Upper lobe of right lung (tissue), 1 donor: ENCODE measurements at places on chromosomes 13 and 19. TPM values are rescaled to one million over a fixed set of nuclear protein-coding genes. Genes with fewer than 3 reads are reported as not detected.

GRCh38 chr19:1261798-1262622, 7.1 kb upstream of the CIRBP start:
- peaks cover 13% of the 10 kb centered on the region for H3K36me3 ChIP-seq
- H3K4me3 ChIP-seq: peak overlapping the region; percentile 76
- peak; percentile 95 for DNase-seq
- H3K27me3 ChIP-seq: no peaks in the 10 kb centered on the region

The CFAP97D2 gene
- total RNA-seq: not detected

The PBX4 gene
- 3.4 TPM for total RNA-seq

DNA sequence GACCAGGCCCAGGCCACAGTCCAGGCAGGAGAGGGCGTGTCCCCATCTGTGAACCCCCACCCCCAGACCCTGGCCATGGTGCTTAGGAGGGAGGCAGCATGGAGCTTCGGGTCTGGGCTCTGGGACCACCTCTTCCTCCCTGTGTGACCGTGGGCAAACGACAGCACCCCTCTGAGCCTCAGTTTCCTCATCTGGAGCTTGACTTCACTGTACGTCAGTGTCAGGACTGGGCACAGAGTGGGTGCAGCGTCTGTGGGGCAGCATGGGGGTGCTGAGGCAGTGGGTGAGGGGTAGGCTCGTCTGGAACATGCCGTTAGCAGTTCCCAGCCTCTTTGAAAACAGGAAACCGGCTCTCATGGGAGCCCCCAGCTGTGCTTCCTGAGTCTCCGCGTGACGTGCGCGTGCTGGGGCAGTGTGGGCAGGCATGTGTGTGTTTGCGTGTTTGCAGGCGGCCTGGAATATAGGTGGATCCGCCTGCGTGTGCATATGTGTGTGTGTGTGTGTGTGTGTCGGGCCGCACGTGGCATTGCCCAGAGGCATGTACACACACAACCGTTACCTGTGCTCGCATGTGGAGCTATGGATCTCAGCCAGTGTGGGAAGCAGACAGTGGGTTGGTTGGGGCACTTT, 15.8 kb downstream of the ARRDC2 start:
- H3K4me3 ChIP-seq: peak overlapping the region; percentile 0
- peaks cover 53% of the 10 kb centered on the region for H3K4me1 ChIP-seq
- peak; percentile 92 for DNase-seq
- H3K27ac ChIP-seq: peak overlapping the region; percentile 89
- no peaks in the 10 kb centered on the region for H3K27me3 ChIP-seq

GRCh38 chr13:110447058-110447511, 114.4 kb downstream of the RAB20 start:
- DNase-seq: no peak
- H3K4me1 ChIP-seq: no peaks in the 10 kb centered on the region
- no peaks in the 10 kb centered on the region for H3K27me3 ChIP-seq
- peaks cover 47% of the 10 kb centered on the region for H3K36me3 ChIP-seq
